ENCODE measurements at places on chromosomes 5 and 9.

DNA sequence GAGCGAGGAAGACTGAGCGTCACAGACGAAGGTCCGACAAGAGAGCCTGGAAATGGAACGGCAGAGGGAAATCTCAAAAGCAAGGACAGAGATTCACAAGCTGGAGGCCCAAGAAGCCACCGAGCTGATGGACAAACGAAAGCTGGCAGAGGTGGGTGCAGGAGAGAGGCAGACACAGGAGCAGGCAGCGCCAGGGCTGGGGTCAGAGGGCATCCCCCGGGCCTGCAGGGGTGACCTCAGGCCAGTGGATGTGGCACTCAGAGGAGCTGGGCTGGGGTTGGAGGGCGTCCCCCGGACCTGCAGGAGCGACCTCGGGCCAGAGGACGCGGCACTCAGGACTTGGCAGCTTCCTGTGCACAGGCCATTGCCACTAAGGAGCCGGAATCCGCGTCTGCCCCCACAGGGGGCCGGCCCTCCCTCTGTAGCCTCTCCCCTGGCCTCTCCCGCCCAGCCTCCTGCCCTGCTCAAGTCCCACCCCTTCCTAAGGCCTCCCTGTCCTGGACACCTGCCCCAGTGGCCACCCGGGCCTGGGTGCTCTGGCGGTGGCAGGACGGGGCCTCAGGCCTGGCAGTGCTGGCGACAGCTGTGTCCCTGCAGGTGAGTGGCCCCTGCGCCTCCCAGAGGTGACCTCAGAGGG, 40.4 kb downstream of the EXD3 start:
- no peak for DNase-seq

GRCh38 chr9:121026260-121026691, 23.8 kb downstream of the C5 start:
- DNase-seq = no peak

DNA sequence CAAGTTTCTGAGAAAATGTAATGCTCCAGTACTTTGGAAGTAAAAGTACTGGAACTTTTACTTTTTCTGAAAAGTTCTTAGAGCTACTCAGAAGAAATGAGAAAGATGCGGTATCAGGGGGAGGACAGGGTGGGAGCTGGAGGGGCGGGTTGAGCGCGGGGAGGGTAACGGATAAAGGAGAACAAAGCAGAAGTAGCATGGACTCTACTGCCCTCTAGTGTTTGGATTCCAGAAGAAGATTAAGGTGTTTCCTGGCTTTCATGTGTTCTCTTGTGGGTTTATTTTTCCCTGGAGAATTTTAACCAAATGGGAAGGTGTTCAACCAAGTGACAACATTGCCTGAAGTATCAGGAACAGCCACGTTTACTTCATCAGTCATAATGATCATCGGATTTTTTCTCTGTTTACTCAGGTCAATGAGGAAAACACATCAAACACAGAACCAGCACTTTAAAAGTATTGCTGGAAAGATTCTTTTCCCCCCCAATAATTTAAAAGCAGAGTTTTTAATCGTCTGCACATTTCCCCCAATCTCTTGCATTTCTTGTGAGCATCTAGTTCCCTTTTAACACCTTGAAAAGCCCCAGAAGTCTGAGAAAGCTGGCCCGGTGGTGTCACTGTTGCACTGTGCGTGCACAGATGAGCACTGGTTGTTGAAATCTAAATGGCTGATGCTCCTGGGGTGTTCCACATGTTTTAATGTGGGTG, 190.6 kb downstream of the MPDZ start:
- DNase-seq = no peak

- no peak for DNase-seq
Measured at GRCh38 chr5:167478188-167478587, 813.3 kb upstream of the WWC1 start.

GRCh38 chr5:108634617-108635288, 112.9 kb upstream of the FER start:
- DNase-seq = no peak

DNA sequence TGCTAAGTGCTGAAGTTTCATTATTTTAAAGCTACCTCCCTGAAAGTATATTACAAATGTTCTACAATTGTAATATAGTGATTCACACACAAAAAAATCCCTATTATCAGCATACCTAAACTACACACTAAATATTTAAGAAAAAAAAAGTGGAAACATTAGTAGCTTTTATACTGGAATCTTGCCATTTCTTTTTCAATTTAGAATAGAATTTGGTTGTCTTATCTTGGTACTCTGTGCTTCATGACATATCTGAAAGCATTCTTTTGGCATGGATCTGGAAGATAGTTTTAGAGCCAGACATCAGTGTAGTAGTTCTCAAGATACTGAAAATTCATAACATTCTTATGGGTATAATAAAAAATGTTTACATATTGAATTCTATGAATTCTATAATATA, 35.0 kb downstream of the SLC1A3 start:
- no peak for DNase-seq

GRCh38 chr5:58675341-58675740, 92.5 kb downstream of the RAB3C start:
- no peak for DNase-seq

- DNase-seq = no peak
Measured at GRCh38 chr5:56147106-56147505, 86.0 kb downstream of the ANKRD55 start.

DNA sequence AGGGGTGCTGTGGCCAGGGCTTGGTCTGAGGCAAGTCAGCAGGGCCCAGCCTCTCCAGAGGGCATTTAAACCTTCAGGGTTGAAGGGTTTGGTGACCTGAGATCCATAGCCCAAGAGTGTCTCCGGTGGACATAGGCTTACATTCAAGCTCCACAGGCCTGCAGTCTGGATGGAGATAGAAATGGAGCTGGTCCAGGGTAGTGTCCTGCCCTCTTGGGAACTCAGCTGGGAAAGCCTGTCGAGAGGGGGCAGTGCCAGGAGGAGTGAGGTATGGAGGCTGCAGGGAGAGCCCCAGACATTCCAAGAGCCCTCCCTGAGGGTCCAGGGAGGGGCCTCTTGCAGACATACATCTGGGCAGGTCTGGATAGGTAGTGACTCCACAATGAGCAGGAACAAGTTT, 177.0 kb upstream of the MVB12B start:
- DNase-seq = no peak

DNA sequence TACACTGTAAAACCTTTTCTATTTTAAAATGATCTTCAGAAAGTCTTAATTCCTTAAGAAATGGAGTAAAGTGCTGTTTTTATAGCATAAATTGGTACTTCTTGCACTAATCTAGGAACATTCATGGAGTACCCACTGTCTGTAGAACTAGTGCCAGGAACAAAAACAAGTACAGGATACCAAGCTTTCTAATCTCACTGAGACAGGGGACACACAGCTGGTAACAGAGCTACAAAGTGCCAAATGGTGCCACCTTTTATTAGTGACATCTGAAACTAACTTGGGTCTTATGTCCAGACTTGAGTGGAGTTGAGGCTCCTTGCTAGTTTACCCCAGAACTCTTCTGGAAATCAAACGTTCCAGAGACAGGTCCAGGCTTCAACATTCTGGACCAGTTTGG, 57.9 kb downstream of the RNF130 start:
- DNase-seq = no peak

DNA sequence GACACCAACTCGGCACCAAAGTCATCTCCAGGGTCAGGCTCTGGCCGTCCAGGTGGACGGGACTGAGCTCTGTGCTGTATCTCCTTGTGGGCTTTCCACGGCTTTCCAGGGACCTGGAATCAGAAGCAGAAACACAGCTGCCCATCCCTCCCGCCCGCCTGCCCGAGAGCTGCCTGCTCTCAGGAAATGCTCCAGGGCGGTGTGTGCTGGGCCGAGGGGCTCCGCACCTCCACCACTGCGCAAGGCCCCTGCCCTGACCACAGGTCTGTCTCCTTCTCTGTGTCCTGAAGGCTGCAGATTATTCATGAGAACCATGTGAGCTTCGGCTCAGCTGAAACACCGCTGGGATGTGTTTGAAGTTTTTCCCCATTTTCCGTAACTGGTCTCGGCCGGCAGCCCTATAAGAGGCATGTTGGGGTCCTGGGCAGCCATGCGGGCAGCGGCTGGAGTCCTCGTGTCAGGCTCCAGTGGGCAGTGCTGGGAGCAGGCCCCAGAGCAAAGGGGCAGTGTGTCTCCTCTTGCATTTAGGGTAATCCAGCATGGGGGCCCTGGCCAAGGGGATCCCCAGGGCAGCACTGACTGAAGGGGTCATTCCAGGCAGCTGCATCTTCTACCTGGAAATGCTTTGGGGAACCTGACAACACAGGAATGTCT, 22.8 kb downstream of the NKD2 start:
- no peak for DNase-seq

DNA sequence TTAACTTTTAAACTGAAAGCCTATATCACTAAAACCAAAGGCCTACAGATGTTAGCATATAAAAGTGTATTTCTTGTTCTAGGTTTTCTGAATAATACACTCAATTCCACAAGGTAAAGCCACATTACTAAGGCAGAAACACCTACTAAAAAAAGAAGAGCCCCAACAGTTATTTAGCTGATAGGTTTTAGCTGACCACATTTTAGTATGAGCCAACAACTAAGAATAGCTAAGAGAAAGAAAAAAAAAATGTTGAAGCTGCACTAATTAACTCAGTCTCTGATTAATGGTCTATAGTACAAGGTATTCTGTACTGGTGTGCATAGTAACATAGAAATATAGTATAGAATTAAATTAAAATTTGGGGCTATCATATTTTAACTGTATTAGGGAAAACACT, 23.5 kb downstream of the ZFR start:
- no peak for DNase-seq

DNA sequence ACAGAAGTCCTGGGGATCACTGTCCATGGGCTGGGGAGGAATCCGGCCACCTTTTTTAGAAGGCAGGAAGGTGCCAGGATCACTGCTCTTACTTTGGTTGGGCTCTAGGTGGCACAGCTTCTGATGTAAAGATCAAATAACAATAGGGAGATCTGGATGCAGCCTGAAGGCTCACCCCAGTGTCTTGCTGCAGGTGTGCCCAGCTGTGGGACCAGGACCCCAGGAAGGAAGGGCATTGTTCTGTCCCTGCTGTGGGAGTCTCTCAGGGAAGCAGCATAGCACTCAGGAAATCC, 69.6 kb downstream of the DAB2IP start:
- no peak for DNase-seq

DNA sequence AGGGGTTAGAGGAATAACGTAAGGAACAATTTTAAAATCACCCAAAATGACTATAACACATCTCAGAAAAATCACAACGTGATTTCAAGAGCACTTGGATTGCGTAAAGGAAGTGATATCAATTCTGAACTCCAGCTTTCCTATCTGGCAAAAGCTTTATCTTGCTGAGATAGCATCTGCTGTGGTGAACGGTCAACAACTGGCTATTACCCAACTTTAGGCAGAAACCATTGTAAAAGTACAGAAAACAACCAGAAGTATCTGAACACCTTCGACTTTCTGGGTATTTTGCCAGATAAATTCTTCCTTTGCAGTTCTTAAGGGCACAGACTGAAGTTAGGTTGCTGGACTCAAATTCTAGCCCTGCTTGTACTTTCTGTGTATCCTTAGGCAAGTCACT, 9.2 kb downstream of the ABLIM3 start:
- no peak for DNase-seq

All from esophagus squamous epithelium (tissue), 5 donors.